ENCODE measurements at places on chromosomes 1 and 21. TPM values are rescaled to one million over a fixed set of nuclear protein-coding genes. Genes with fewer than 3 reads are reported as not detected.

- H3K36me3 ChIP-seq: peaks cover 99% of the 10 kb centered on the region
- H3K27me3 ChIP-seq: no peaks in the 10 kb centered on the region
- no peak overlapping the region for H3K4me3 ChIP-seq
- H3K27ac ChIP-seq: no peak overlapping the region
- H3K4me1 ChIP-seq: no peaks in the 10 kb centered on the region
Observed at GRCh38 chr1:207762622-207763021, 10.8 kb downstream of the CD46 start.

DNA sequence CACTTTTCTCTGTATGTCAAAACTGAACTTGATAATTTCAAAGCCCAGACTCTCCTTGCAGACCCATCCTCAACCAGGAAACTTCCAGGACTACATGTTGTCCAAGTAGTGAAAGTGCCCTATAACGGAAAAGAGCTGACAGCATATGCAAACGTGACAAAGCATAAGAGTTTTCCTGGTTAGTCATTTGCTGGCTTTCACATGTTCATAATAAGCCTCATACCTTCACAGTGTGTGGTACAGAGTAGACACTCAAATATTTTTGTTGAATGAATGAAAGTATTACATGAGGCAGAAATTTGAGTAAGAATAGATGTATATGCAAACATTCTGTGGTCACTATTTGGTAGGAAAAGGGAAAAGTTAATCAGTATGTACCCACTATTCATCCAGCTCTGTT is 473.3 kb downstream of the MRPL39 start:
- no peaks in the 10 kb centered on the region for H3K4me1 ChIP-seq
- no peak overlapping the region for H3K27ac ChIP-seq
- no peak overlapping the region for H3K4me3 ChIP-seq
- no peak for DNase-seq
- no peaks in the 10 kb centered on the region for H3K27me3 ChIP-seq
- H3K36me3 ChIP-seq: no peaks in the 10 kb centered on the region

DNA sequence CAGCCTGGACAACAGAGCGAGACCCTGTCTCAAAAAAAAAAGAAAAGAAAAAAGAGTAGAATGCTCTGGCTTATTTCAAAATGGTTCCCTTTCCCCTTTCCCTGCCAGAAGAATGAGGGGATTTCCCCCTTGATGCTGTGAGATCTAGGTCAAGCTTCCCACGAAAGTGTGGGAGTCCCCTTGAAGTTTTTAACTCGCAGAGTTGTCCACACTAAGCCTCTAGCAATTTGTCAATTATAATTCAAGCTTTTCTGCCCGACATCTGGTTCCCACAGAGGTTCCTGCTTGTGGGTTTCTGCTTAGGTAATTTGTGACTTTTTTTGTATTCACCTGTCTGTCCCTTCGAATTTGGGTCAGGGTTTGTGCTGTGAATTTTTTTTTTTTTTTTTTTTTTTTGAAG is 62.8 kb downstream of the ZFYVE9 start:
- no peak overlapping the region for H3K4me3 ChIP-seq
- no peak for DNase-seq
- no peaks in the 10 kb centered on the region for H3K27me3 ChIP-seq
- H3K36me3 ChIP-seq: no peaks in the 10 kb centered on the region
- H3K27ac ChIP-seq: no peak overlapping the region
- H3K4me1 ChIP-seq: no peaks in the 10 kb centered on the region

GRCh38 chr1:167371030-167371429 is 147.3 kb downstream of the CD247 start:
- DNase-seq: no peak
- H3K4me3 ChIP-seq: no peak overlapping the region
- no peaks in the 10 kb centered on the region for H3K4me1 ChIP-seq
- no peaks in the 10 kb centered on the region for H3K27me3 ChIP-seq
- H3K27ac ChIP-seq: no peak overlapping the region

Gene ZNF683
- total RNA-seq: not detected

- H3K27ac ChIP-seq: no peak overlapping the region
- no peak for DNase-seq
- H3K27me3 ChIP-seq: no peaks in the 10 kb centered on the region
- no peaks in the 10 kb centered on the region for H3K4me1 ChIP-seq
Observed at GRCh38 chr1:103254691-103255090, 146.4 kb upstream of the COL11A1 start.

Gene ACTL8
- not detected for total RNA-seq

Gene RGS16
- total RNA-seq: 13.7 TPM

GRCh38 chr1:56304975-56305374 is 274.4 kb downstream of the PLPP3 start:
- no peak overlapping the region for H3K4me3 ChIP-seq
- no peaks in the 10 kb centered on the region for H3K4me1 ChIP-seq
- no peaks in the 10 kb centered on the region for H3K27me3 ChIP-seq
- no peak for DNase-seq
- H3K27ac ChIP-seq: no peak overlapping the region

Gene SH3GLB1
- 74.4 TPM for total RNA-seq

All from endodermal cell (in vitro differentiated cells).